ENCODE measurements at places on chromosomes 11 and 22. TPM values are rescaled to one million over a fixed set of nuclear protein-coding genes. Genes with fewer than 3 reads are reported as not detected.

The GALR3 gene
- total RNA-seq = not detected

The GTPBP1 gene
- 213 TPM for total RNA-seq

GRCh38 chr11:24134879-24135589 is 361.8 kb upstream of the LUZP2 start:
- no peaks in the 10 kb centered on the region for H3K4me1 ChIP-seq
- no peaks in the 10 kb centered on the region for H3K27me3 ChIP-seq
- H3K4me3 ChIP-seq = no peak overlapping the region
- DNase-seq = no peak
- H3K27ac ChIP-seq = no peak overlapping the region
- H3K36me3 ChIP-seq = no peaks in the 10 kb centered on the region

The ELFN2 gene
- 0.70 TPM for total RNA-seq

DNA sequence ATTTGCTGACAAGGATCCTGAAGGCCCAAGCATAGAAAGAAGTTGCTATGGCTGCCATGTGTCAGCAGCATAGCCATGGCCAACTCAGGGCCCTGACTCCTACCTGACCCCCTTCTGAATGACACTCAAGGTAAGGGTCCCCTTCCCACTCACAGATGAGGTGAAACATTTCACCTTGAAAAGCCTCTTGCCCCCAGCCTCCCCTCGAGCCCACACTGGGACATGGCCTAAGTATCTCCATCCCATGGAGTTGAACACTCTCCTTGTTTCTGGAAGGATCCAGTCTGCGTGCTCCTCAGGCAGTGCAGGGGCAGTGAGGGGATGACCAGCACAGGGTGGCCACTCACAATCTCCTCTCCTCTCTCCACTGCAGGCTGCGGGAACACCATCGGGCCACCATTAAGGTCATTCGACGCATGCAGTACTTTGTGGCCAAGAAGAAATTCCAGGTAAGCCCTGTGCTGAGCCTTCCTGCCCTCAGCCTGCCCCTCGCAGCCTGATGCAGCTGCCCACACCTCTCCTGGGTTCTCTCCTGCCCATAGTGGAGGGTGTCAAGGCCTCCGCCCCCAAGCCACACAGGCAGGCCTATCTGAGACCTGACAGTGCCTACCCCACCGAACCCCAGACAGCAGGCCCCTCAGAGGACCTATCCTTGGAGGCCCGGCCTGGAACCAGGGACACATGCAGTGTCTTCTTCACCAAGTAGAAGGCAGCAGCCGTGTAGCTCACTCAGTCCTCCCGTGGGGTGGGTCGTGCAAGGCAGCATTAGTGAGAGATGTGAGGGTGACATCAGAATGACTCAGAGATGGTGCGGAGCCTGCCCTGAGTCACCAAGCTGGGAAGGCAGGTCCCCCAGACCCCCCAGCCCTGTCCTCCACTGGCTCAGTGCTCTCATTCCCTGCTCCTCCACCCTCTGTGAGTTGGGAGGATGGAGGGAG is 68.9 kb upstream of the KCNQ1OT1 start:
- H3K4me1 ChIP-seq = no peaks in the 10 kb centered on the region
- no peak for DNase-seq
- H3K27me3 ChIP-seq = no peaks in the 10 kb centered on the region
- no peak overlapping the region for H3K4me3 ChIP-seq

DNA sequence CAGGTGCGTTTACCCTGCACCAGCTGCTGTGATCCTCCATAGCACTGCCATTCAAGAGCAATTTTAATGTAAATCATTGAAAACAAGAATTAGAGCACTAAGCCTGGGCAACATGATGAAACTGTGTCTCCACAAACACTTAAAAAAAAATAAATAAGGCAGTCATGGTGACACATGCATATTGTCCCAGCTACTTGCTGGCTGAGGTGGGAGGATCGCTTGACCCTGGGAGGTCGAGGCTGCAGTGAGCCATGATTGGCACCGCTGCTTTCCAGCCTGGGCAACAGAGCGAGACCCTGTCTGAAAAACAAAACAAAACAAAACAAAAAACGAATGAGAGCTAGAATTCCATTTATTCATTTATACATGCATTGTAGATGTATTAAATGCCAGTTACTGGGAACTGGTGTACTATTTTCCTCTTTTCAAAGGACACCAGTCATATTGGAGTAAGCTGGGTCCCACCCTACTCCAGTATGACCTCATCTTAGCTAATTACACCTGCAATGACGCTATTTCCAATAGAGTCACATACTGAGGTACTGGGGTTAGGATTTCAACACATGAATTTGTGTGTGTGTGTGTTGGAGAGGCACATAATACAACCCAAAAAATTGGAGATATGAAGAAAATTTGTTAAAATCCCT is 101.9 kb downstream of the MICAL2 start:
- no peak overlapping the region for H3K27ac ChIP-seq
- H3K4me3 ChIP-seq = no peak overlapping the region
- DNase-seq = no peak
- peaks cover 23% of the 10 kb centered on the region for H3K4me1 ChIP-seq

The DDIAS gene
- total RNA-seq = 1.9 TPM

The TBRG1 gene
- total RNA-seq = 74.2 TPM

- H3K36me3 ChIP-seq = no peaks in the 10 kb centered on the region
- peaks cover 43% of the 10 kb centered on the region for H3K4me1 ChIP-seq
- H3K27ac ChIP-seq = no peak overlapping the region
- peaks cover 55% of the 10 kb centered on the region for H3K27me3 ChIP-seq
- no peak overlapping the region for H3K4me3 ChIP-seq
Observed at GRCh38 chr11:3205261-3206155, 13.1 kb downstream of the MRGPRG start.

The PACS1 gene
- total RNA-seq = 236 TPM

DNA sequence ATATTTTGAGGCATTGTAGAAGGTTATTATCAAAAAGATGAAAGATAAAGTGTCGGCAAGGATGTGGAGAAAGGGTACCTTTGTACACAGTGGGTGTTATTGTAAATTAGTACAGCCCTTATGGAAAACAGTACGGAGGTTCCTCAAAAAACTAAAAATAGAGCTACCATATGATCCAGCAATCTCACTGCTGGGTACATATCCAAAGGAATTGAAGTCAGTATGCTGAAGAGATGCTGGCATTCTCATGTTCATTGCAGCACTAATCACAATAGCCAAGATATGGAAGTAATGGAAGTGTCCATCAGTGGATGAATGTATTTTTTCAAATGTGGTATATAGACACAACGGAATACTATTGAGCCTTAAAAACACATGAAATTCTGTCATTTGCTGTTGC is 15.1 kb upstream of the MTMR3 start:
- DNase-seq = no peak
- H3K27ac ChIP-seq = no peak overlapping the region
- no peaks in the 10 kb centered on the region for H3K4me1 ChIP-seq
- H3K4me3 ChIP-seq = no peak overlapping the region
- H3K36me3 ChIP-seq = no peaks in the 10 kb centered on the region
- H3K27me3 ChIP-seq = peaks cover 3% of the 10 kb centered on the region

DNA sequence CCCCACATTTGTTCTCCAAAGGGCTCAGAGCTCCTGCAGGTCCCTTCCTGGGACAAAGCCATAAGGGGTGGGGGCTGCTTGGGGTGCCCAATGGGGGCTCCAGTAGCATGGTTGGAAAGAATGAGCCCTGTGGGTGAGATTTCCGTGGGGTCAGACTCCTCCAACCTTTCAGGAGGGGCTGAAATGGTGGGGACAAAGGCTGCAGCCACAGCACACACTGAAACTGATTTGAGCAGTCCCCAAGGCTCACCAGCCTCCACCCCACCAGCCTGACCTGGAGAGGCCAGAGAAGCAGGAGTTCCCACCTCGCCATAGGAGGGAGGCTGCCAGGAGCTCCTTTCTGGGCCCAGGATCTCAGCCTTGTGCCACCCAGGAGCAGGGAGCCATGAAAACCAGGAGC is 69.2 kb downstream of the MN1 start:
- DNase-seq = no peak
- H3K4me3 ChIP-seq = no peak overlapping the region
- no peak overlapping the region for H3K27ac ChIP-seq
- H3K36me3 ChIP-seq = no peaks in the 10 kb centered on the region

- no peaks in the 10 kb centered on the region for H3K4me1 ChIP-seq
- no peak overlapping the region for H3K27ac ChIP-seq
- no peaks in the 10 kb centered on the region for H3K27me3 ChIP-seq
- no peak for DNase-seq
- H3K36me3 ChIP-seq = no peaks in the 10 kb centered on the region
Observed at GRCh38 chr11:27390318-27391295, 27.6 kb upstream of the CCDC34 start.

Data from T-cell (primary cell).